ENCODE measurements at places on chromosomes 5 and 9.

- DNase-seq: no peak
Observed at GRCh38 chr5:57676222-57677098, 193.8 kb upstream of the ACTBL2 start.

DNA sequence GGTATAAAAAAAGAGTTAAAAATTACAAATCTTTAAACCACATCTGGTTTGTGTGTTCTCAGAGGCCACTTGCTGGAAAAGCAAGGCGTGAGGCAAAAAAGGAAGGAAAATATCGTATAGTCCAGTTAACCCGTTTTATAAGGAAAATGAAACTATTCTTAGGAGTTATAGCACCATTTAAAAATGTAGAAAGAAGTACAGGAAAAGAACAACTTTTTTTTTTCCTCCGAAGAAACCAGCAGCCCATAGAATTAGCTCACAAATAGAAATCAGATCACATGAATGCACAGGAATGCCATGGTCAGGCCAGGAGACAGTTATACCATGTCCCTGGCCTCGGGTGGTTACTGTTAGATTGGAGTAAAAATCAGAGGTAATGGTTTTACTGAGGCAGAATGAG, 241.6 kb downstream of the FBXL7 start:
- no peak for DNase-seq

DNA sequence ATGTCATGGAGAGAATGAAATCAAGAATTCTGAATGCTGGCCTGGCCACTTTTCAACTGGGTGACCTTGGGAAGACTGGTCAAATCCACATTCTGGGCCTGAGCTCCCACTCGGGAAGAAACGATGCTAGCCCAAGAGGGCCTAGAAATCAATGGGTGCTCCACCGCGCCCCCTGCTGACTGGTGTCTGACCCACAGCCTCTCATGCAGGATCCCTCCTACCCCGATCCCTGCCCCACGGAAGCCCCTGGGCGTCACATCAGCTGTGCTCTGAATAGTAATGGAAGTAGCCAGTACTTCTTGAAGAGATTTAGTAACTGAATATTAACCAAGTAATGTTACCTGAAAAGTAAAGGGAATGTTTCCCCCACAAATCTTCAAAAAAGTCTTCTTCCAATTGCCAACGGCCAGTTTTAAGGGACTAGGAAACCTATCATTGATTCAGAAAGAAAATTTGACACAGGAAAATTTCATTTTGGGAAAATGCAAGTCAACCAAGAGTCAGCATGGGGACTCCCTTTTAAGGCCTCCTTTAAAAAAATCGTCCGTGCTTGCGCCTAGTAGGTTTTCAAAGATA, 43.9 kb downstream of the CRB2 start:
- no peak for DNase-seq

- peak; percentile 4 for DNase-seq
Observed at GRCh38 chr5:148615644-148616275, 38.6 kb downstream of the HTR4 start.

- no peak for DNase-seq
Observed at GRCh38 chr5:96280946-96281393, 152.1 kb downstream of the PCSK1 start.

DNA sequence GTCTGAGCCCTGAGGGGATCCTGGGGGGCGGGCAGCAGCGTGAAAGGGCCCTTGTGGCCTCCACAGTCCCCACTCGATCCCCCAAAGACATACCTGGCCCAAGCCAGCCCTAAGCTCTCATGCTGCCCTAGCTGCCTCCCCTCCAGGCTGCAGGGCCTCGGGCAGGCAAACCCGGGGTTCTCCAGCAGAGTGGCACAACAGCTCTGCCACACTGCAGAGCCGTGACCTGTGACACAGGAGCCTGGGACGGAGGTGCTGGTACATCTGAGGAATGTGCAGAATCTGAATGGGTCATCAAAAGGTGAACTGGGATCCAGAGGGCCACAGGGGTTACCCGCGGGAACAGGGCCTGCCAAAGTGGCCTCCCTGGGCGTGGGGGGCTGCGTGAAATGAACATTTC, 163.2 kb downstream of the DAB2IP start:
- DNase-seq: no peak

- no peak for DNase-seq
Observed at GRCh38 chr9:133060417-133060841, 1.4 kb upstream of the CEL start.

GRCh38 chr9:132424857-132425674, 15.1 kb downstream of the CFAP77 start:
- no peak for DNase-seq

GRCh38 chr5:137658324-137658723, 77.6 kb downstream of the KLHL3 start:
- DNase-seq: no peak

DNA sequence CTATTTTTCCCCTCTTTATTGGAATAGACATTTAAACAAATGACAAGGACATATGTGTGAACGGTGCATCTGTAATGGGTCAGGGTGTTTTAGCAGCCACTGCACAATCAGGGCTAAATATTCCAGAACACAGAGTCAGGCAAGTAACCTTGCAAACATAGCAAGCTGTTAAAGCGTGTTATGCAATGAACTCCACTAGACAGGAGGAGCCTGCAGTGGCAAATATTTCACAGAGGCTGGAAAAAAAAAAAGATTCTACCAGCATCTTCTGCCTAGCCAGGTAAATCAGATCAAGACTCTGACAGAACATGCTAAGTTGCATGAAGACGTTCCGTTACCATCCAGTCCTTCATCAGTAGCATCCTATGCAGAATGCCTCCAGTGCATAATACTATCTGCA, 171.8 kb downstream of the SEMA5A start:
- no peak for DNase-seq

GRCh38 chr5:155274484-155274883, 260.9 kb downstream of the KIF4B start:
- DNase-seq: no peak

GRCh38 chr5:35735718-35736117, 118.1 kb downstream of the SPEF2 start:
- DNase-seq: no peak

GRCh38 chr9:120931231-120932085, 4.9 kb upstream of the TRAF1 start:
- no peak for DNase-seq

DNA sequence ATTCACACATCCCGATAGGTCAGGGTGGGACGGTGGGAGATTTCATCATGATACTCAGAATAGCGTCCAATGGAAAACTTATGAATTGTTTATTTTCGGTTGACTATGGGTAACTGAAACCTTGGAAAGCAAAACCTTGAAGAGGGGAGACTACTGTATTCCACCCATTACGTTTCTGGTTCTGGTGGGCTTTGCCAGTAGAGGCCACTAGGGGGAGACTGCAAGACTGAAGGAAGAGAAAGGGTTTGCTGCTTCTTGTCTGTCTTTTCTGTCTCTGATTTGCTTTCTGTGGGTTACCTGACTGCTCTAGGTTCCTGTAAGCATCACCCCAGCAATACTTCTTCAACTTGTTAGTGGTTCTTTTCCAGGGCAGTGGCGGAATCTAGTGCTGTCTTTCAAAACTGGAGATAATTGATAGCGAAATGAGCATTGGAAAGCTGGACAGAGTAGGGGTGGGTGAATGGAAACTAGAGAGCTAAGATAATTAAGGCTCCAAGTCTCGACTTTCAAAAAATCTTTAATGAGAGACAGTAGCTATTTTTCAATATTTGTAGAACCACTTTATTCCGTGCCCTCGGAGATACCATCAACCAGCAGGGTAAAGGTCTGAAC, 27.0 kb downstream of the GRIN3A start:
- DNase-seq: no peak

DNA sequence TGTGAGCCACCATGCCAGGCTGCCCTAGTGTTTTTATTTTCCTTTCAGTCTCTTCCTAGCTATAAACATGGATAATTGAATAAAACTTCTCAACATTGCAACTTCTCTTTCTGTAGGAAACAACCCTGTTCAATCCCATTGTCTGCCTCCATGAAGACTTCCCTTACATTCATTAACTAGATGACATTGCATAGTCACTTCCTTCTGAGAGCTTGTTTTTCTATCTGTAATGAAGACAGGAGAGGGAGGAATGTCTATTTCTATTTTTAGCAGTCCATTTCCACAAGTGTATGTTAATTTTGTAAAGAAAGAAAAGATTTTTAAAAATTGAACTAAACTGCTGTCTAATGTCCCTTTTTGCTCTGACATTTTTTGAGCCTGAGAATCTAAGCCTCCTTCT, 55.6 kb upstream of the MELK start:
- no peak for DNase-seq

GRCh38 chr5:65927503-65928321, 1.3 kb downstream of the ERBIN start:
- peak; percentile 12 for DNase-seq

DNA sequence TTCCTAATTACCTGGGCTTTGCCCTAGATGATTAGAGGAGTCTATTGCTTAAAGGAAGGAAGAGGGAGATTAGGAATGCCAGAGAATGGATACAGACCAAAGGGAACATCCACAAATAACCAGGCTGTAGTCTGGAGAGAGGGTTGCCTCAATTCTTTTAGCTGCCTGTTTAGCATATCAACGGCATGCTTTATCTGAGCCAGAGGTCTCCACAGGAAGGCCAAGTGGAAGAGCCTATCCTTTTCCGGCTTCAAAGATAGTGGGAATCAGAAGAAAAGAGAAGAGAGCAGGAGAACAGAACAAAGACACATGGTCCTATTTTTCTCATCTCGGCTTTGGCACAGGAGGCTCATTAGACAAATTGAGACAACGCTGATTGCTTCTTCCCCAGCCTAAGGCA, 142.4 kb downstream of the NMUR2 start:
- DNase-seq: no peak

DNA sequence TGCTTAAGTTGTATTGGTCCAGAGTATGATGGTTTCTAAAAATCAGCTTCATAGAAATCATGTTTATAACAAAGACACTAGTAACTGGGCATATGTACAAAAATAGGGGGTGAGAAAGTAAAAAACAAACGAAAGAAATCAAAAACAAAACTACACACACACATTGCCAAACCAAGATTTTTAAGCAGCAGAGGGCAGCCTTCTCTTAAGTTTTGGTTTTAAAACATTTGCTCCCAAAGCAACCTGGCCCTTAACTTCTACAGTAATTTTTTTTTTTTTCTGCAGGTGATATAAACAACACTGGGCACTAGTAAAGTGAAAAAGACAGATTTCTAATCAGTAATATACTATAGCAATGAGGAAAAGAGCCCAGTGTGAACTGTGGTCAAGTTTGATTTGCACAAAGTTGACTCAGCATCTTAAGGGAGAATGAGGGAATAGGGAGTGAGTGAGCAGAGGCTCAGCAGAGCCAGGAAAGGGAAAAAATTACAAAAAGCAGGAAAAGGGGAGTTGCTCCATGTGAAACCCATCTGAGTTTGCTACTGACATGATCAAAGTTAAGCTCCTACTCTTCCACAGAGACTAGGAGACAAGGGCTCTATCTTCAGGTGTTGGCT, 13.4 kb upstream of the GAPT start:
- no peak for DNase-seq

DNA sequence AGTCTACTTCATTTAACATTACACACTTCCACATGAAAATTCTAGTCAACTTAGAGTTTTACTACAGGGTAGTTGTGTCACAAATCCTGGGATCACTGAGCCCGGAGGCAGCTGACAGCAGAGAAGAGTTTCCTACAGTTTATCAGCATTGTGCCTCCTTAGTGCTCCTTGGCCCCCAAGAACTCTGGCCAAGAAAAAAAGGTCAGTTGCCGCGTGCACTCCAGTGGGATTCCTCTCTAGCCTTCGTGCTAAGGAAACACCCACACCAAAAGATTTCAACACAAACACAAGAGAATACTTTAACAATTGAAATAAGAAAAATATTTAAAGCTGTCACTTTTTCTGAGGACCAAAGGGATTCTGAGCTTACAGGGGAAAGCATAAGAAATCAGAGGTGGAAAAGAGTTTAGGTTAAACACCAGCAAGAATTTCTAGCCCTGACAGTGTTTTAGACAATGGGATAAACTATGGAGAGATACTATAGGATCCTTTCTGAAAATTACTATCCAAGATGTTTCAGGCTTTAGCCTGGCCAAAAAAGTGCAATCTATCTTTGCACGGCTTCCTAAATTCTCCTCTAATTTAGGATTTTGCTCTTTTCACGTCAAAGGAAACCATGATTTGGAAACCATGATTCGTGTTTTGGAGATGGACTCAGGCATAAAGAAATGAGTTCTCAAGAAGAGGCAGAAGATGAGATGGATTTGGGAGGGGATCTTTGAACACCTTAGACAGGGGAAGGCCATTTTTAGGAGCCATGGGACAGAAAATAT, 606.8 kb downstream of the RAB3C start:
- DNase-seq: no peak

DNA sequence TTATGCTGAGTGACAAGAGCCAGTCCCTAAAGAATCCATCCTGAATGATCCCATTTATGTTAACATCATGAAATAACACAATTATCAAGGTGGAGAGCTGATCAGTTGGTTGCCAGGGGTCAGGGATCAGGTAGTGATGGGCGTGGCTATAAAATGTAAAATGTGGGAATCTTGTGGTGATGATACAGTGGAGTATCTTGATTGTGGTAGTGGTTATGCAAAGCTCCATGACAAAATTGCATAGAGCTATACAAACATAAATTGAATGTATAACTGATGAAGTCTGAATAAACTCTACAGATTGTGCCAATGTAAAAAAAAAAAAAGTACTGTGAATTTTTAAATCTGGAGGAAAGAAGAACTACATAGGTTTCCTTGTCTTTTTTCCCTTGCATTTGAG, 104.6 kb upstream of the SPATA31C2 start:
- DNase-seq: no peak

DNA sequence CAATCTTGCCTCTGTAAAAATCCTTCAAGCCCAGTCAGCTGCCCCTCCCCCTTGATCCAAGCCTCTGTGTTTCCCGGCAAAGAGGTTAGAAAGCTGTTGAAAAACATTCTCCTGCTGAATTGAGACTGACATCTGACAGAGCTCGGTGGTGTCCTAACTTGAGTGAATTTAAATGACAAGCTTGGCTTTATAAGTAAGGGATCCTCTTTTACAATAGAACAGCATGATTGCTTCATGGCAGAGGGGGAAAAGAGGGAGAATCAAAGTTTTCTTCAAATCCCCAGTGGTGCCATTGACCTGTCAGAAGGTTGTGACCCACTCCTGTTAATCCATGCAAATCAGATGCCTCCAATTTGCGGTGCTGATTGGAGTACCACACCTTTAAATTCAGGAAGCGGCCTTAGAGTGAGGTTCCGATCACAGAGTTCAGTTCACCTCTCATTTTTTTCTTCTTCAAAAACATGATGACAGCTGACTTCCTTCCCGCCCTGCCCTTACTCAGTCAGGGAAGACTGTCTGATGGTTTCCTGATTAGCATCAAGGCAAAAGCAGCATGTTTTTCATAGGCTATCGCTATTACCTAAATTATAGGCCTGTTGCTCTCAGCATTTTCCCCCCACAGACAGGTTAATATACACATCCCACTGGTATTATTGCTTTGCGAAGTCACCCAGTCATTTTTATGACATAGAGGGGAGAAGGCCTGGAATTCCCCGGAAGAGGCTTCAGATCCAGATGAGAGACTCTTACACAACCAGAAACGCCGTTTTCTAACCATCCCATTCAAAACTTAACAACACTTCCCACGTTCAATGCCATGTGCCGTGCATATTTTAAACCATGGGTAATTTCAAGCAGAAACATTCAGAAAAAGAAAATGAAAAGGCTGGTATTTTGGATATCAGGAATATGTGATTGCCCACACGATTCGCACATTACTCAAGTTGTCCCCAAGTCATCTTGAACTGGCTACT, 141.4 kb downstream of the EBF1 start:
- DNase-seq: no peak
